ENCODE measurements at places on chromosomes 16 and 17.

DNA sequence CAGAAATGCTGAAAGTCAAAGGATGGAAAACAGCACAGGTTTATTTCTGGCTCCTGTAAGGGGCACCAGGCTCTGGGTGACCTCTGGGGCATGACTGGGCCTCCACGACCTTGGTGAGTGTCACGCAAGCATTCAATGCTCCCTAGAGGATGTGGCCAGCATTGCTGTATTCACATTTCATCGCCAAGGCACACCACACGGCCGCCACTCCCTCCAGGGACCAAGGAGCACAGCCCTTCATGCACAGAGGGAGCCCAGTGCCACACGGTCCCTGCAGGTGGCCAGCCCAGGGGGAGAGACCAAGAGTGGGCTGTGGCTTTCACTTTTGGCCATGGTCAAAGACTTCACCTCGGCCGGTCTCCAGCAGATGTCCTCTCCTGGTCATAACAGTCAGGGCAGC is 137.4 kb upstream of the TNRC6C start:
- no peak for DNase-seq

DNA sequence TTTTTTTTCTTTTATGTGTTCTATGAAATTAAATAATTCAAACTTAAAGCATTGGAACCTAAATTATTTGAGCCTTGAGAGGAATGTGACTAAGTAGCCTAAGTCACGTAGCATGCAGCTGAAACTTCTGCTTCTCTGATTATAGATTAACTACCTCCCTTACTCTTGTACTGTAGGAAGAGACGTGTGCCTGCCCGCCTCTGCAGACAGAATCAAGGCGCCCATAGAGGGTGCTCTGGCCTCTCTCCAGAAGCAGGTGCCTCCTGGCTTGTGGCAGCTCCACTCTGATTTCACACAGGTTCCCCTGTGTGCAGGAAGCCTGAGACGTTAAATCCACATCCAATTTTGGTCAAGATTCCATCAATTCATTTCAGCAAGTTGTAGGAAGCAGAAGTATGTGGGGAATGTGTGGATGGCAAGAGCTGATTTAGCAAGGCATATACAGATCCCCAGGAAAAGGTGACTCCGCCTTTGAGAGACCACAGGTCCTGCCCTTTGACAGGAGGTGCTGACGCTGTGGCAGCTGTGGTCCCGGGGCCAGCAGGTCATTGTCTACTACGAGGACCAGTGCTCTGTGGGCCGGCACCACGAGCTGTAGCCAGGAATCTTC is 1418.8 kb downstream of the CDH11 start:
- no peak for DNase-seq

GRCh38 chr16:90033387-90033786 is 14.1 kb upstream of the DBNDD1 start:
- DNase-seq: no peak

DNA sequence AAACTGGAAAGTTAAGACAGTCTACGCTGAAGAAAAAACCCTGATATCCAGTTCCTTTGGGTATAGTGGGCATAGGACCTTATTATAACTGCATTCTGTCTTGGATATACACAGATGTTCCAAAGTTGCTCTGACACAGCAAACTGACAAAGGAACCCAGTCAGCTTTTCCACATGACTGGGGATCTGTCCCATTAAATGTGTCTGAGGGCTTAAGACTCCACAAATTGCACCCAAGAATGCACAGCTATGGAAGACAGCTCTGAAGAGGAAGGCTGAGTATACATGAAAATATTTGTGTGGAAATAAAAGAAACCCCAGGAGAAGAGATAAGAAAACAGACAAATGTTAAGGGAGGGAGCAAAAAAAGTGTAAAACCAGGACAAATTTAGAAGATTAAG is 114.1 kb downstream of the SPAG9 start:
- DNase-seq: no peak
